Left ventricle myocardium inferior (tissue), 1 donor: ENCODE measurements at places on chromosomes 4 and X. TPM values are rescaled to one million over a fixed set of nuclear protein-coding genes. Genes with fewer than 3 reads are reported as not detected.

Gene TIMM17B
- total RNA-seq = 76.1 TPM

DNA sequence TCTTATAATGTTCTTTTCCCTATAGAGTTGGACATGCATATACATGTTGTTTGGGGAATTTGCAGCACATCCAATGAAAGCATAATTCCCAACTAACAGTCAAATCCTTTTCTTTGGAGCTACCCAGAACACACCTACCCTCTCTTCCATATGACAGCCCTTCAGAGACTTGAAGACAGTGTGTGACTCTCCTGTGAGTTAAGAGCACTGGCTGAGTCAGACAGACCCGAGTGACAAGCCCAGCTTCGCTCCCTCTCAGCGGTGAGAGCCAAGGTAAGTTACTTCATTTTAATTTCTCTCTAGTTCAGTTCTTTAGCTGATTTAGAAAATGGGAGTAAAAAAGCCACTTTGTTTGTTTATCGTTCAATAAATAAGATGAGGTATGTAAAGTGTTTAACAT is 86.3 kb downstream of the RTL9 start:
- DNase-seq = no peak
- no peaks in the 10 kb centered on the region for H3K4me1 ChIP-seq
- H3K4me3 ChIP-seq = no peak overlapping the region
- H3K27me3 ChIP-seq = no peaks in the 10 kb centered on the region
- no peaks in the 10 kb centered on the region for H3K36me3 ChIP-seq

Gene IL21
- total RNA-seq = not detected

DNA sequence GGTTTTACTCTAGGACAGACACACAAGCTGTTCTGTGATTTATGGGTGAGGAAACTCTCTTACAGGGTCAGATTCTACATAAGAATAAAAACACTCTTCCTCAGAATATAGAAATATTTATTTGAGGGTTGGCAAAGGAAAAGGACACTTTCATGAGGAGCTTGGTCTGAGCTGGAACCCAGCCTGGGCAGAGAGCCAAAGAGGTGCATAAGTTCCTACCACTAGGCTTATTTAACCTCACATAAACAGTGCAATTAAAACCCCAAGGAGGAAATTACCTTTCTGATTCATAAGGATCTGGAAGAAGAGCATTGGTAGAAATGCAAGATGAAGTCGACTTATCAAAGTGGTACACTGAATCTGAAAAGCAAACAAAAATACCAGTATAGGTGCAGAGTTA is 32.9 kb downstream of the SETD7 start:
- no peak overlapping the region for H3K4me3 ChIP-seq
- H3K36me3 ChIP-seq = peaks cover 89% of the 10 kb centered on the region
- H3K27ac ChIP-seq = no peak overlapping the region
- peak; percentile 29 for DNase-seq
- peaks cover 16% of the 10 kb centered on the region for H3K4me1 ChIP-seq

- DNase-seq = no peak
- no peaks in the 10 kb centered on the region for H3K36me3 ChIP-seq
- H3K4me3 ChIP-seq = no peak overlapping the region
- peaks cover 16% of the 10 kb centered on the region for H3K4me1 ChIP-seq
- H3K27me3 ChIP-seq = no peaks in the 10 kb centered on the region
Observed at GRCh38 chr4:81648576-81649275, 177.0 kb upstream of the RASGEF1B start.

- no peak for DNase-seq
- peaks cover 81% of the 10 kb centered on the region for H3K27me3 ChIP-seq
- H3K27ac ChIP-seq = no peak within 1 kb of the TSS
- H3K4me3 ChIP-seq = no peak within 1 kb of the TSS
- no peaks in the 10 kb centered on the region for H3K4me1 ChIP-seq
Observed at GRCh38 chr4:40196724-40197281, at the start of gene RHOH. Gene RHOH (plus strand): TSS chr4:40197031. CDS start chr4:40243387, 46,356 bp downstream.

DNA sequence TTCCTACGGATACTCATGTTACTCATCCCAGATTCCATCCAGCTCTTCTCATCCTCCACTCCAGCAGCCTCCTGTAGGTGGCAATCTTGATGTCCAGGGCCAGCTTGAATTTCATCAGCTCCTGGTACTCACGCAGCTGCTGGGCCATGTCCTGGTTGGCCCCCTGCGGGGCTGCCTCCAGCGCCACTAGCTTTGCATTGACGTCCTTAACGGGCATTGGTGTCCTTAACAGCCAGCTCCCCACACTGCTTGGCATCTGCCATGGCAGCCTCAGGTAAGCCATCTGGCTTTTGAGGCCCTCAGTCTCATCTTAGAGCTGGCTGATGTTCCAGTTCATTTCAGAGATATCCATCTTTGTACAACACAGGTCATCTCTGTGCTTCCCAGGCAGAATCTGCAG is 223.7 kb downstream of the FGF13 start:
- no peaks in the 10 kb centered on the region for H3K27me3 ChIP-seq
- H3K4me3 ChIP-seq = no peak overlapping the region
- DNase-seq = no peak
- H3K27ac ChIP-seq = no peak overlapping the region
- H3K4me1 ChIP-seq = no peaks in the 10 kb centered on the region

- H3K4me3 ChIP-seq = no peak overlapping the region
- no peak overlapping the region for H3K27ac ChIP-seq
- no peaks in the 10 kb centered on the region for H3K36me3 ChIP-seq
- no peaks in the 10 kb centered on the region for H3K4me1 ChIP-seq
- DNase-seq = no peak
Observed at GRCh38 chr4:135244696-135245095, 1043.1 kb upstream of the PABPC4L start.

Gene OPN1MW2
- not detected for total RNA-seq

GRCh38 chr4:48266781-48267180 is 2.9 kb downstream of the TEC start:
- H3K36me3 ChIP-seq = no peaks in the 10 kb centered on the region
- peaks cover 21% of the 10 kb centered on the region for H3K4me1 ChIP-seq
- no peak overlapping the region for H3K27ac ChIP-seq
- no peaks in the 10 kb centered on the region for H3K27me3 ChIP-seq

DNA sequence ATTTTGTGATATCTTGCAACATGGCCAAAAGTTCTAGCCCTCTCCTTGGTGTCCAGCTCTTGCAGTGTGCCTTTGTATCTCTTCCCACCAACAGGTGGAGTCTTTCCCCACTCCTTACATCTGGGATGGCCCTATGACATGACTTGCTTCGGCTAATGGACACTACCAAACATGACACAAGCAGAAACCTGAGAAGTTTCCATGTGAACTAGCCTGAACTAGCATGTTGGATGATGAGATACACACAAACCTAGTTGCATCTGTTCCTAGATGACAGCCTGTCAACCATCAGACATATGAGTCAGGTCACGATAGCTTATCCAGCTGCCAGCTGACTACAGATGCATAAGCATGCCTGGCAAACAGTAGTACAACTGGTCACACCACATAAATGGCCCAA is 207.5 kb upstream of the FTHL17 start:
- H3K27ac ChIP-seq = no peak overlapping the region
- H3K4me3 ChIP-seq = no peak overlapping the region
- H3K27me3 ChIP-seq = no peaks in the 10 kb centered on the region
- no peaks in the 10 kb centered on the region for H3K36me3 ChIP-seq
- DNase-seq = no peak

DNA sequence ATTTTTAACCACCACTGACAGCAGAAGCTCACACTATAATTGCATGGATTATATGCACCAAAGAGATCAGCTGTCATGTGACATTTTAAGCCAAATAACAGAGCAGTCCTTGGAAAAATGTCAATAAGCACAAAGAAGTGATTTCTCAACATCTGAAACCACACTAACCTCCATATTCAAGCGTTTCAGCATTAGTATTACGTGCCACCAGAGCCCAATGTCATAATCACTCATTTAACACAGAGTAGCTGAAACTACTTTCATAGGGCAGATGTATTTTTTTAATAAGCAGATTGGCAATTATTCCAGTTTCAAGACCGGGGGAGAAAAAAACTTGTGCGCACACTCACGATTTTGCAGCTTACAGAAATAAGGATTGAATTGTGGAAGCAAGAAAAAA is 76.6 kb downstream of the SH3KBP1 start:
- no peak overlapping the region for H3K27ac ChIP-seq
- no peak for DNase-seq
- no peaks in the 10 kb centered on the region for H3K36me3 ChIP-seq
- H3K4me1 ChIP-seq = peaks cover 8% of the 10 kb centered on the region
- no peaks in the 10 kb centered on the region for H3K27me3 ChIP-seq

Gene ZNF630
- 3.2 TPM for total RNA-seq

DNA sequence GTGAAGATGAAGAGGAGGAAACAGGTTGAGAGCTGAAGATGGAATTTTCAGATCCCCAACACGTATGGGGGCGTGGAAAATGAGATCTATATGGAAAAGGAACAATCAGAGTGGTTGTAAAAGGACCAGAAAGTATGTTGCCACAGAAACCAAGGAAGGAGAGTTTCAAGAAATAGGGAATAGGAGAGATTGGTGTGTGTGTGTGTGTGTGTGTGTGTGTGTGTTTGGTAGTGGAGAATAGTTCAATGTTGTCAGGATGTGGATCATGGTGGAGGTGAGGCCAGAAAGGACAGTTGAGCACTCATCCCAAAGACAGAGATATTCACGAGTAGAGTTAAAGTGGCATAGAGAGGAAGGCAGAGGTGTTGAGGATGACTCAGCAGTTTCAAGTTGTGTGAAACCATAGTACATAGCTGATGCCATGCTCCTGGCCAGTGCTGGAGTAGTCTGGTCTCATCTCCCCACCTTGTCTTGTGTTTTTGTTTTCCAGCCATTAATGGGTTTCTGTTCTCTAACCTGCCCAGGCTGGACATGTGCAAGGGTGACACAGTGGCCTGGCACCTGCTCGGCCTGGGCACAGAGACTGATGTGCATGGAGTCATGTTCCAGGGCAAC is 36.1 kb downstream of the HEPH start:
- H3K36me3 ChIP-seq = no peaks in the 10 kb centered on the region
- H3K27ac ChIP-seq = no peak overlapping the region
- H3K27me3 ChIP-seq = no peaks in the 10 kb centered on the region
- no peak overlapping the region for H3K4me3 ChIP-seq
- DNase-seq = no peak
- no peaks in the 10 kb centered on the region for H3K4me1 ChIP-seq

DNA sequence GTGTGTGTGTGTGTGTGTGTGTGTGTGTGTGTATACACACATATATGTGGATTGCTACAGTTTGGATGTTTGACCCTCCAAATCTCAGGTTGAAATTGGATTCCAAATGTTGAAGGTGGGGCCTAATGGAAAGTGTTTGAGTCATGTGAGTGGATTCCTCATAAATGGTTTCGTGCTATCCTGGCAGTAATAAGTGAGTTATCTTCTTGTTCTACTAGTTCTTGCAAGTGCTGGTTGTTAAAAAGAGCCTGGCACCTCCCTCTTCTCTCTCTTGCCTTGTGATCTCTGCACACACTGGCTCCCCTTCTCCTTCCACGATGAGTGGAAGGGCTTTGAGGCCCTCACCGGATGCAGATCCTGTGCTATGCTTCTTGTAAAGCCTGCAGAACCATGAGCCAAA is 344.1 kb downstream of the SH2D1A start:
- no peaks in the 10 kb centered on the region for H3K36me3 ChIP-seq
- H3K4me3 ChIP-seq = no peak overlapping the region
- H3K27me3 ChIP-seq = no peaks in the 10 kb centered on the region
- no peak overlapping the region for H3K27ac ChIP-seq

Gene DLG3
- total RNA-seq = 7.9 TPM

DNA sequence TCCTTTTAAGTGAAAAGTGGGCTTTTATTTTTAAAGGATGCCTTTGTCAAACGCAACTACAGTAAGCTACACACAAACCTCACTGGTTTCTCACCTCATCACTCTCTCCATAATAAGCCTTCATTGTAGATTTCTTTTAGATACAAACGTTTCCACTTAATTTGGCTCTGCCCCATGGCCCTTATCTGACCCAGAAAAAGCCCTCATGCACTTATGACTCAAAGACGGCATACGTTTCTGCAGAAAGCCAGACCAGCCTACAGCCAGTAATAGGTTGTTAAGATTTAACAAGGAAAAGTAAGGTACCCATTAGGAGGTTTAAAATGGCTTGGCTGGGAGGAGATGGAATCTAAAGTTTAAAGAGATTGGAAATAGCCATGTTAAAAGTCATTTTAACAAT is 914.6 kb upstream of the INTU start:
- H3K27me3 ChIP-seq = no peaks in the 10 kb centered on the region
- no peak overlapping the region for H3K27ac ChIP-seq
- DNase-seq = no peak
- peaks cover 14% of the 10 kb centered on the region for H3K4me1 ChIP-seq
- H3K36me3 ChIP-seq = no peaks in the 10 kb centered on the region

- H3K36me3 ChIP-seq = no peaks in the 10 kb centered on the region
- DNase-seq = peak; percentile 56
Observed at GRCh38 chr4:186724058-186724863, 605 bp upstream of the FAT1 start.

GRCh38 chrX:1031521-1032430 is 180.7 kb downstream of the CRLF2 start:
- no peaks in the 10 kb centered on the region for H3K27me3 ChIP-seq
- DNase-seq = no peak
- H3K27ac ChIP-seq = no peak overlapping the region
- no peaks in the 10 kb centered on the region for H3K4me1 ChIP-seq

DNA sequence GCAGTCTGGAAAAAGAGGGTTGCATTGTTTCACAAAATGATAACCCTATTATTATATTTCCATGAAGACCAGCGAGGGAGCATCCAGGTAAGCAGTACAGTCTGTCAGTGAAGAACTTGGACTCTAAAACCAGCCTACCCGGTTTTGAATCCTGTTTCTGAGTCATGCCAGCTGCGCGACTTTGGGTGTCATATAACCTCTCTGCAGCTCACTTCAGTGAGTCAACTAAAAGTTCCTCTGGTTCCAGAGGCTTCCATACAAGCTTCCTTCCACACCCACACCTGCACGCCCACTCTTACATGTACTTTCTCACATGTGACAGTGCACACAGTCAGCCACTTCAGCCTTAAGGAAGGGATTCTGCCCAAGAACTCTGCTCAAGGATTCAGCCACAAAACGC is 49.8 kb upstream of the PRPS2 start:
- H3K27me3 ChIP-seq = no peaks in the 10 kb centered on the region
- H3K27ac ChIP-seq = no peak overlapping the region
- H3K4me3 ChIP-seq = no peak overlapping the region

- DNase-seq = no peak
- no peak overlapping the region for H3K4me3 ChIP-seq
Observed at GRCh38 chrX:54891573-54891972, 29.1 kb upstream of the TRO start.

DNA sequence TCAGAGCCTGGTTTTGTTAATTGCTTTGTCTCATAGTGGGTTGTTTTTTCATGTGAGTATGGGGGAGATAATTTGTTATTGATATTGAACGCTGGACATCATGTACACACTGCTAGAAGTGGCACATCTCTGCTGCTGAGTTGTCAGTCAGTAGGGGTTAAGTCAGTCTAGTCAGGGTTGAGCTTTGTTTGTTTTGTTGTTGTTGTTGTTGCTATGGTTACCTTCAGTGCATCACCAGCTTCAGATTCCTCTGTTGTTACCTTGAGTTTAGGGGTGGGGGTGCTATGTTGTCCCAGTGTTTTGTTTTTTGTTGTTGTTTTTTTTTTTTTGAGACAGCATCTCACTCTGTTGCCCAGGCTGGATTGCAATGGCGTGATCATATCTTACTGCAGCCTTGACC is 9.9 kb downstream of the YIPF6 start:
- H3K27ac ChIP-seq = no peak overlapping the region
- DNase-seq = no peak

- H3K27ac ChIP-seq = no peak overlapping the region
- no peak overlapping the region for H3K4me3 ChIP-seq
- no peaks in the 10 kb centered on the region for H3K4me1 ChIP-seq
- DNase-seq = no peak
- no peaks in the 10 kb centered on the region for H3K36me3 ChIP-seq
- H3K27me3 ChIP-seq = peaks cover 12% of the 10 kb centered on the region
Observed at GRCh38 chr4:39390603-39391002, 16.1 kb upstream of the KLB start.
